ENCODE measurements at places on chromosomes 5 and 9.

DNA sequence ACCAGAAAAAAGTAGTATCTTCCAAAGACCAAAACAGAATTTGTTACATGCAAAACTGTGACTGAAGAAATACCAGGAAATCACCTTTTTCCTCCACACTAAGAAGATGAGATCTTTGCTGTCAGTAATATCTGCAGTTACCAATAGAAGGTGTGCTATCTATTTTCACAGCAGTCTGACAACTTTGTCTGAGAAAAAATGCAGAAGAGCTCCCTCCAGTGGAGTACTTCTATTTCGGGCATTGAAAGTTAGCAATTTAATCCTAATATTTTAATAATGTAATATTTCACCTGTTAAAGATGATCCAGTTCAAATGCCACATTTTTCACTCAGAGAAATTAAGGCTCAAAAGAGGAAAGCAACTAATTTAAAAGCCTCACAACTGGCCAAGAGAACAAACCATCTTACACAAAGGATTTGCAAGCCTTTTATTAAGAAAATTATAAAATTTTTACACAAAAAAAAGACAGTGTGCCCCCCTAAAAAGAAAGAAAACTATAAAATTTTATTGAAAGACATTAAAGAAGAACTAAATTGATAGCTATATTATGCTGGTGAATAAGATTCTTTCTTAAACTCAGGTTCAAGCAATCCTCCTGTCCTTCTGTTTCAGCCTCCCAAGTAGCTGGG lies 50.6 kb downstream of the DEPDC1B start:
- DNase-seq = no peak

GRCh38 chr9:91379426-91379825 lies 17.7 kb upstream of the AUH start:
- DNase-seq = no peak

- no peak for DNase-seq
Observed at GRCh38 chr5:120314191-120314590, 149.9 kb upstream of the PRR16 start.

GRCh38 chr5:124740991-124741583 lies 5.4 kb downstream of the ZNF608 start:
- no peak for DNase-seq

DNA sequence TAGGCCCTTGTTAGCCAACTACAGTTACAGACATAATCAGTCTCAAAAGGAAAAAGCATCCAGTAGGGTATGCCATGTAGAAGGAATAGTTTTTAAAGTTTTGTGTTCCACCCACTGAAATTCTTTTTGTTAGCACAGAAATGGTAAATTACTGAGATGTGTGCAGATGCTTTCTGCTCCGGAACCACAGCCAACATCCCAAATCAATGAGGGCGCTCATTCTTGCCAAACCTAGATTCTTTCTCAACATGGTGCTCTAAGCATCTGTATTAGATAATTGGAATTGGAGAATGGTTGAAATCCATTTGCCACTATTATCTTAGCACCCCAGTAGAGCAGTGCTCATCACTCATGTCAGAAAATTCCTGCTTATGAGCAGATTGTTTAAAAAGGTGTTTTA lies 127.8 kb downstream of the SEC61B start:
- no peak for DNase-seq

- DNase-seq = no peak
Observed at GRCh38 chr9:4923580-4924544, 61.2 kb upstream of the JAK2 start.

- DNase-seq = no peak
Observed at GRCh38 chr9:137012694-137013570, 15.1 kb downstream of the ABCA2 start.

- no peak for DNase-seq
Observed at GRCh38 chr9:122197426-122197825, 31.3 kb downstream of the LHX6 start.

DNA sequence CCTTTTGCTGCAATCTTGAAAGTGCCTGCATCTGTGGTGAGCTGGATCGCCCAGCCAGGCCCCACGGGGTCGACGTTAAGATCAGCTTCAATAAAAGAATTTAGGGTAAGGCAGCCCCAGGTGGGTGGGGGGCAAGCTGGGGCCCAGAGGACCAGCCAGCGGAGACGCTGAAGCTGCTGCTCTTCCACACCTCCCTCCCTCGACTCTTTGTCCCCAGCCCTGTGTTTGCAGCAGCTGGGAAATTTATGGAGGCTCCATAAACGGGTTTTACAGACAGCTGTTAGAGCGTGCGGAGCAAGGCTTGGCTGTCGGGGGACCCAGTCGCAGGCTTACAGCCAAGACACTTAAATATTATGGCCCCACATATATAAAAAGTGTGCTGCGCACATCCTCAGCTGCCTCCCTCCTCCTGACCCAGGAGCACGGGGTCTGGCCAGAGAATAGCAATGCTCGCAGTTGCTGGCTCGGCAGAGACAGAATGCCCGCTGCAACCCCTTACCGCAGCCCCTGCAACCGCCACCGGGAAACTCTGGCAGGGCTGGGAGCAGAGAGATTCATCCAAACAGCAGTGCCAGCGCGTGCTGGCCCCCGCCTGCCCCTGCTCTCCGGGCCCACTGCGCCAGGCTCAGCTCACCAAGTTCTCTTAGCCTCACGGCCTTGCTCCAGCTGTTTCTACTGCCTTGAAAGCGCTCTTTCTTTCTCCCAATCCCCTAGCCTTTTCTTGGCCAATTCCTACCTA lies 28.4 kb upstream of the MVB12B start:
- DNase-seq = no peak

- no peak for DNase-seq
Observed at GRCh38 chr5:54988817-54989216, 3.4 kb upstream of the ESM1 start.

GRCh38 chr5:140222416-140222815 lies 47.4 kb downstream of the CYSTM1 start:
- no peak for DNase-seq

- DNase-seq = no peak
Observed at GRCh38 chr5:63351164-63351563, 611.1 kb downstream of the HTR1A start.

- no peak for DNase-seq
Observed at GRCh38 chr5:32711362-32711680, 200 bp downstream of the NPR3 start.

DNA sequence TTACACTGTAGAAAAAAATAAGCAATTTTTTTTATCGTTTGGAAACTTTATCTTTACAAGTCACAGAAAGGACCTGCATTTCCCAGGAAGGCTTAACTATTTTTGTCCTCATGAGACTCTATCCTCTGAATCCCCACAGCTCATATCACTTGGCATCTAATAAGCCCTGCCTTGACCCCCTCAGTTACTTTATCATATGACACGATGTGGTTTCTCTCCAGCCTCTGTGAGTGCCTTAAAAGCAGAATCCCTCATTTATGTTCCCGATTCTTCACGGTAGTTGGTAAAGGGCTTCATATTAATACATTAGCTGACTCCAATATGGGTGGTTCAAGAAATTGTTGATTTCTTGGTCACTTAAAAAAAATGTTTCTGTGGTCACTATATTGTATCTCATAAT lies 296.6 kb upstream of the GRAMD2B start:
- DNase-seq = no peak

DNA sequence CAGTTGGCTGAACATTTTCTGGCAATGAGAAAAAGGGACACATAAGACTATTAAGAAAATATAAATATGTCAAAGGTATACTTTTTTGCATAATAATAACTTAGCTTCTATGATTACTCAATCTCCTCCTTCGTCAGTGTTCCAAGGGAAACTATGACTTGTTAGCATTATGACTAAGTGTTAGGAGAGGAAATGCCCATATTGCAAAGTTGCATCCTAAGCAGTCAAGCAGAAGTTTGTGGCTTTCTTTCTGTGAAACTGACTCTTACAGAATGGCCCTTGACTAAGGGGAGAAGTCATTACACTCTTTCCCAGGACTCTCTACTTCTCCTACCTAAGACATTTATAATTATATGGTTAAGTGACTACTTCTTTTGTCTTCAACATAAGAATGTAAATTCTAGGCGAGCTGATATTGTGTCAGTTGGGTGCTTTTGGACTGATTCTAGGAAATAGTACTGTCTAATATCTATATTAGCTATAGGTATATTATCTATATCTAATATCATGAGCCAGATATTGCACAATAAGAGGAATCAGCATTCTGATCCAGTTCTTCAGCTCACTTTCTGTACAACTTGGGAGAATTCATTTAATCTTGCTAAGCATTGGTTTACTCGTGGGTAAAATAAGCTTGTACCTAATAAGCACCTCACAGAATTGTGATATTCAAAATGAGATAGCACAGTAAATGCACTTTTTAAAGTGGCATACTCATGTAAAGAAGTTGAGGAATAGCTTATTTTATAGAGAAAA lies 16.4 kb upstream of the SPINK6 start:
- no peak for DNase-seq

DNA sequence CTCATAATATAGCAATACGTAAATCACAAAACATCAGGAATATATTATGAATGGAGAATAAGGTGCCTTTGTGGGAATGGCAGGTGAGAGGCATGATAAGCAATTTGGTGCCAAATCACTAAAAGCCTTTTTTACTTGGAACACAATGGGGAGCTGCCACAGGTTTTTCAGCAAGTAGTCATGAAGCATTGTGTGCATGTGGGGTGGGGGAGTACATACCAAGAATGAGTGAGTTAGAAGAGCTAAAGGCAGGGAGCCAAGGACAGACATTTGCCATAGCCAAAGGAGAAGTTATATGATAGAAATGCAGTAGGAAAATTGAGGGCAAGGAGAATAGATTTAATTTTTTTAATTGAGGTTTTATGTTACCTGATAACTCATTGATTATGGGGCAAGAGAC lies 445.0 kb upstream of the SMC2 start:
- DNase-seq = no peak

DNA sequence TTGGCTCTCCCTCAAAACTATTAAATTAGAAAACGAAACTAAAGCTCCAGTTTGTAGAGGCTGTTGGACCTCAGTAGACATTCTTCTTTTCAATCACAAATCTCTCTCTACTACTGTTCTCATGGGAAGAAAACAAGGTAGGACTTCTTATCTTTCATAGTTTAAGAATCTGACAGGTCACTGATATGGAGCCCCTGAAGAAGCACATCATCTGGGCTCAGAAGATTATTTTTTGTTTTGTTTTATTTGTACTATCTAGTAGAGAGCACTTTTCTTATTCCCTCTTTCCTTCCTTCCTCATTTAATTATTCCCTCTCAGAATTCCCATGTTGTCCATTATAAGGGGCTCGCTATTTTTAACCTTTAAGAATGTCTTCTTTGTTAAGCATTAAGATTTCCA lies 26.3 kb downstream of the STARD4 start:
- no peak for DNase-seq

- DNase-seq = no peak
Observed at GRCh38 chr5:57577432-57578175, 95.0 kb upstream of the ACTBL2 start.

DNA sequence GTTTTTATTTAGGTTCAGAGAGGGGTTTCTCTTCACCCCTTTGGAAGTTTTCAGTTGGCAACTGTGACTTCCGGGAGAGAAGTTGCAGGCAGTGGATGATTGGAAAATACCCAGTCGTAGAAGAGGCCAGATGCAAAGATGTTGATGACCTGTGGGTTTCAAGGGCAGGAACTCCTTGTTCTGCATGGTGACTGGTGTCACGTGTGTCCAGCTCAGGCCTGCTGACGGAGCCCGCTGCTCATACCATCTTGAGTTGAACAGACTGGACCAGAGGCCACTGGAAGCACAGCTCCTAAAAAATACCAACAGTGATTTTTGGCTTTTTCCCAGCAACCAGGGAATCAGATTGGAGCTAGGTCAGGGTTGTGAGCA lies 243.9 kb upstream of the KLF4 start:
- DNase-seq = no peak

DNA sequence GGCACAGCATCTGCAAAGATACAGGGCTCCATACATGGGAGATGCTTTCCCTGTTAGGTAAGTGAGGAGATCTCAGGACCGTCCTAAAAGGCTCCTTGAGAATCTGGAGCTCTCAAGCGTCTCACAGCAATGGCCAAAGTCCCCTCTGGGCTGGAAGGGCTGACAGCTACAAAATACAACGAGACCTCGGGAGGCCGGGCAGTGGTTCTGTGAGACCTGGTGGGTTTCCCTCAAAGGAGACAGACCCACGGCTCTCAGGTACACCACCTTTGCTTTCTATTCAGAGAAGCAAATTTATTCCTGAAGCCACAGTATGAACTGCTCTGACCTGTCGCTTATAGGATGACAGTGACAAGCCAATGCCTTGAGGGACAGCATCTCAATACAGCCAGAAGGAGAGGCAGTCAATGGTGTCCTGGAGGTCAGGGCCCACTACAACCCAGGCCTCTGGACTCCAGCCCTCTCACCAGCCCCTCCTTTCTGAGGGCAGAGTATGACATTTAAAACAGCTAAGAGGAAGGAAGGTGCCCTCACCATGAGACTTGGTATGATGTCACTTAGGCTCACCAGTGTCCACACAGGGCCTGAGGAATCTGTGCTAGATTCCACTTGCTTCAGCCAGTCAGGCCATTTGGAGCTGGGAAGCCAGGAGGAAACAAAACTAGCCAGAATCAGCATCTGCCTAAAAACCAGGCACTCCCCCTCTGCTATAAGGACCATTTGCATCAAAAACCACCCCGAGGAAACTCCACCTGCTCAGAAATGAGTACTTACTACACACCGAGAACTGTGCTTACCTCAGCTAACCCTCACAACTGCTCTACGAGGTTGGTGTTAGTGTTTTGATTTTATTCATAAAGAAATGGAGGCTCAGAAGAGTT lies 86.5 kb upstream of the FSTL4 start:
- DNase-seq = no peak

GRCh38 chr5:128905568-128906110 lies 59.6 kb upstream of the SLC27A6 start:
- peak; percentile 7 for DNase-seq

DNA sequence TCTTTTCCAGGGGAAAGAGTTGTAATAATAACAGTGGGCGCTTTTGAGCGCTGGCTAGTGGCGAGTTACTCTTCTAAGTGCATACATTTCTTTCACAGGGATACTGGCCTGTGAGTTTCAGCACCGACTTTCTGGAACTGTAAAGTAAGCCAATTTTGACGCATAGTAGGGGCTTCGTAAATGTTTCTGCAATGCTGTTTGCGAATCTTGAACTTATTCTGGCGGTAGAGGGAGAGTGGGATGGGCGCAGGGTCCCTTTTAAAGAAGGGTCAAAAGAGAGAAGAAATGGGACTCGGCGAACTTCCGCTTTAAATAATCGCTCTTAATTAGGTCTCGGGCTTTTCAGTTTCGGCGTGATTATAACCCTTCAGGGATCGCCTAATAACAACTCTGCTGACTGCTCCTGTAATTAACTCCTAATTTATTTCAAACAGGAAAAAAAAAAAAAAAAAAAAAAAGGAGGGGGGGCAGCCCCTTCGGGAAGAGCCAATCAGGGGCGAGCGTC lies 351 bp upstream of the MSX2 start:
- no peak for DNase-seq

DNA sequence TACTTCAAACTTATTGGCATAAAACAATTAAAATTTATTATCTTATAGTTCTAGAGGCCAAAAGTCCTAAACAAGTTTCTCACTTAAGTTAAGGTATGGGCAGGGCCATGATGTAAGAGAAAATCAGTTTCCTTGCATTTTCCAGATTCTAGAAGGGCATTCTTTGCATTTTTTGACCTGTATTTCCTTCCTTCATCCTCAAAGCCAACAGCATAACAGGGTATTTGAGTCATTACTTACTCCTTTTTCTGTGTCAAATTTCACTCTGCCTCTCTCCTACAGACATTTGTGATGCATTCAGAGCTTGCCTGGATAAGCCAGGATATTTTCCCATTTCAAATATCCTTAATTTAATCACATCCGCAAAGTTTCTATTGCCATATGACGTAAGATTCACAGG lies 1499.0 kb downstream of the EFNA5 start:
- DNase-seq = no peak

Measured in stimulated activated CD4-positive, alpha-beta T cell treated with anti-CD3 and anti-CD28 coated beads, Interleukin-15, amount 100 ng/mL, for 48 hours (primary cell).